AG09319 (cell line): ENCODE measurements at places on chromosomes 7 and 10.

GRCh38 chr7:10855583-10855982, 118.1 kb upstream of the PHF14 start:
- no peak for DNase-seq

GRCh38 chr10:14173706-14174594, 156.8 kb downstream of the FRMD4A start:
- DNase-seq: no peak

DNA sequence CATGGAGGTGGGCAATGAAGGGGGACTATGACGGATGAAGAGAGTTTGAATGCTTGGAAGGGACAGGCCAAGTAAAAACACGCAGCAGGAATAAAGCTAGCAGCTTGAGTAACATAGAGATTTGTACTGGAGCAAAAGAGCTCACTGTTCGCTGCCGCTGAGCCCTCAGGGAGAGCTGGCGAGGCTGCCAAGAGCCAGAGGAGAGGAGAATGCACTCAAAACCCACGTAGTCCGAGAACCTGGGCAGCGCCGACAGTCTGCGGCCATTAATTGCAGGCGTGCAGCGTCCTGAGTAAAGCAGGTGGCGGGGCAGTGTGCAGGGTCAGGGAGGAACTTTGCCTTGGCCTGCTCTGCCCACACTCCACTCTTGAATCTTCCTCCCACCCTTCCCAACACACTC, 68.2 kb downstream of the SLC37A3 start:
- no peak for DNase-seq

DNA sequence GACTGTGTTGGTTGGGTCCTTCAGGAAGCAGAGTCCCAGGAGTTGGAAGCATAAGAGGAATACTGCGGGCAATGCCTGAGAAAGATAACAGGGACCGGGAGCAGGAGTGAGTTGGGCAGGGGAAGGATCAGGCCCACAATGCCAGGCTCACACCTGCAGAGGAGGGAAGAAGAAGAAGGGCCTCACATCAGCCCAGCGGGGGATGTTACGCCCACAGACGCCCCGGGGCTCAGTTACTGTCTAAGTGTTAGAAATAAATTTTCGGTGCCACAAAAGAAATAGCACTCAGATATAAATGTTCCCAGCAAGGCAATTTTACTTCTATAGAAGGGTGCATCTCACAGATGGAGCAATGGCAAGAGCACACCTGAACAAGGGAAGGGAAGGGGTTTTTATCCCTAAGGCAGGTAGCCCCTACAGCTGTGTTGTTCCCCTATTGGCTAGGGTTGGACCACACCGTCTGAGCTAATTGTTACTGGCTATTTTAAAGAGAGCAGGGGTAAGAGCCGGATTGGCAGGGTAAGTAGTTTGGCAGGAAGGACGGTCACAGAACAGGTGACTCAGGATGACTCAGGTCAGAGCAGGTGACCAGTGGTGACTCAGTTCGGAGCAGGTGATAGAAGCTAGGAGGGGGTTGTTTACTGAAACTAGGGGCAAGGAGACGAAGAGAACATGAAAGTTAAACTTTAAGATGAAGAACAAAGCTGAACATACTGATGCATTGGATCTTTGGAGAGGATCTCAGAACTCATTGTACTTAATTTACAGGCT, at the start of gene NOS3:
TSS of gene NOS3 (plus strand) at position 602 of the 771 bp plus-strand sequence. CDS start 2,787 bp downstream, outside the sequence.
- no peak for DNase-seq

GRCh38 chr7:130544356-130544755, 52.5 kb downstream of the MEST start:
- no peak for DNase-seq

GRCh38 chr10:62978482-62978881, 154.6 kb upstream of the NRBF2 start:
- no peak for DNase-seq

- no peak for DNase-seq
Observed at GRCh38 chr10:70442332-70442988, 979 bp upstream of the NODAL start.

DNA sequence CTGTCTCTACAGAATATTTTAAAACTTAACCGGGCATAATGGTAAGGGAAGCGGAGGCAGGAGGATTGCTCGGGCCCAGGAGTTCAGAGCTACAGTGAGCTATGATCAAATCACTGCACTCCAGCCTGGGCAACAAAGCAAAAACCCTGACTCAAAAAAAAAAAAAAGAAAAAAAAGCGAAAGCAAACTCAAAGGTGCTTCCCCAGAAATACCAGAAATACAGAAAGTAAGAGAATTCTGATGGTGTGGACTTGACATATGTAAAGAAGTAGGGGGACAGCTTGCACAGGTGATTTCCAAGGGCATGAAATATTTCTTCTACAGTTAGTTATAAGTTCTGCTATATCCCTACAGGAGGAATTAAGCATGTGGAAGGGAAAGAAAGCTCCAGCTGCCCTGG, 69.7 kb upstream of the APBB1IP start:
- no peak for DNase-seq

GRCh38 chr7:149196705-149197171, 1.4 kb downstream of the ZNF282 start:
- no peak for DNase-seq

- DNase-seq: no peak
Observed at GRCh38 chr7:81883801-81884393, 114.0 kb upstream of the HGF start.

DNA sequence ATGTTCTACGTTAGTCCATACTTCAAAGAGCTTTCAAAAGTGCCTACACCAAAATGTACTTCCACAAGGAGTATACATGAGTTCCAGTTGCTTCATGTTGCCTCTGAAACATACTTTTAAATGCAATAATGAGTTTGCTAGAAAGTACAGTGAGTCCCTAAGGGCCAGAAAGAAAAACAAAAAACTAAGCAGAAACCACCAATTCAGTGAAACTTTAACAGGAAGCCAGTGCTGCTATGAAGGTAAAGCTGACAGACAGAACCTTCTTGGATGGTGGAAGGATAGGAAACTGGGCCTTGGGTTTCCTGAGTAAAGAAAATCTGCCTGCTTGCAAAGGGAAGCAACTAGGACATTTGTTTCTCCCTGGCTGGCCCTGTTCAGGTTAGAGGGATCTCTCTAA, 104.2 kb downstream of the CTTNBP2 start:
- no peak for DNase-seq

- DNase-seq: no peak
Observed at GRCh38 chr7:117808910-117809705, 64.1 kb downstream of the CTTNBP2 start.

GRCh38 chr10:92502296-92502808, 71.5 kb downstream of the IDE start:
- peak; percentile 5 for DNase-seq

- no peak for DNase-seq
Observed at GRCh38 chr7:19069842-19070241, 47.6 kb downstream of the TWIST1 start.

GRCh38 chr10:122515588-122516231, 44.8 kb upstream of the DMBT1 start:
- DNase-seq: no peak

GRCh38 chr7:108404509-108405420, 51.5 kb downstream of the NRCAM start:
- DNase-seq: no peak

GRCh38 chr7:96495751-96496216, 173.9 kb upstream of the SLC25A13 start:
- no peak for DNase-seq

DNA sequence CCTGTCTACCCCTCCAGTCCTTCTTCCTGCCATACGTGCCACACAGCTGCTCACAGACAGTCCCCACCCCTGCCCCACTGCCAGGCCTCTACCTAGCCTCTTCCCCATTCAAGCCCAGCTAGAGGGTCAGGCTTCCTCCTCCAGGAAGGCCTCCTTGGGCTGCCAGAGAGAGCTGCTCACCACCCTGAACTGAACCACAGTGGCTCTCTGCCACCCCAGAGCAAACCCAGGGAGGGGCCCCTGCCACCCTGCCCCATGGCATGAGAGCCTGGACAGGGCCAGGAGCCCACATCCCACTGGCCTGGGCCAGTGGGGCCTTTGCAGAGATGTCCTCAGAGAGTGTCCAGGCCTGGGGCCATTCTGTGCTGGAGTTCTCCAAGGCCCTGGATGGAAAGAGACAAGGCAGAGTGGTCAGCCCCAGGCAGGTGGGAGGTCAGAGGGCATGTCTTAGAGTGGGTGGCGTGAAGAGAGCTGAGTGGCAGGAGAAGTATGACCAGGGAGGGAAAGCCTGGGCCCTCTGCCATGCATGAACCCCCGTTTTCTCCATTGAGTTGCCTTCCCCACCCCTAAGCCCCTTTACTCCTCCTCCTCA, 40.4 kb downstream of the TMEM270 start:
- no peak for DNase-seq

- no peak for DNase-seq
Observed at GRCh38 chr7:107659666-107660065, 962 bp upstream of the SLC26A4 start.

DNA sequence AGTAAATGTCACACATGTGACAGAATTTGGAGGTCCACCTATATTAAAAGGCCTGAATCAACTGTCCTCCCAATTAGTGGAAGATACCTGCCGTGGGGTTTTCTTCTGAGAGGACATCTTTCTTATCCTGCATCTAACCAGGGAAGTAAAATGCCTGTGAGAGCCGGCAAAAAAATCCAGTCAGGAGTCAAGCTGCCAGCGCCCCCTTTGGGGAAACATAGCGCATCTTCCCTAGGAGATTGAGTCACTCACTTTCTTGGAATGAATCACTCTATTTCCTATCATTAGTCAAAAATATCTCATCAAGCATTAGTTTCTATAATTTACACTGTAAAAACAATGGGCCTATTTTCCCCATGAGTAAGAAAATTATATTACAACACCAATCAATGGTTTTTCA, 66.4 kb upstream of the ANK3 start:
- no peak for DNase-seq

DNA sequence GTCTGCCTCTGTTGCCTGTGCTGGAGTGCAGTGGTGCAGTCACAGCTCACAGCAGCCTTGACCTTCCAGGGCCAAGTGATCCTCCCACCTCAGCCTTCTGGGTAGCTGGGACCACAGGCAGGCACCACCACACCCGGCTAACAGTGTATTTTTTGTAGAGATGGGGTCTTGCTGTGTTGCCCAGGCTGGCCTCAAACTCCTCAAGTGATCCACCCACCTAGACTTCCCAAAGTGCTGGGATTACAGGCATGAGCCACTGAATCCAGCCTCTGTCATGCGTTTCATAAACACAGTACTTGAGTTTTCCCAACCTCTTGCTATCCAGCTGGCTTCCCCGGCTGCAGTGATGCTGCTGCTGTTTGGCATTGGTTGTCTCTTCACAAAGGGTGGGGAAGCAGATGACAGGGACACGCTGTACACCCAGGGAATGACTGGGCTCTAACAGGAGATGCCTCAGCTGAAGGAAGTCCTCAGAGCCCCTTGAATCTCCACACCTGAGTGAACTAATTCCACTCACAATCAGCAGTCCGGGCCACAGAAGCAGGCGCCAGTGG, 191.5 kb downstream of the DIP2C start:
- DNase-seq: no peak

DNA sequence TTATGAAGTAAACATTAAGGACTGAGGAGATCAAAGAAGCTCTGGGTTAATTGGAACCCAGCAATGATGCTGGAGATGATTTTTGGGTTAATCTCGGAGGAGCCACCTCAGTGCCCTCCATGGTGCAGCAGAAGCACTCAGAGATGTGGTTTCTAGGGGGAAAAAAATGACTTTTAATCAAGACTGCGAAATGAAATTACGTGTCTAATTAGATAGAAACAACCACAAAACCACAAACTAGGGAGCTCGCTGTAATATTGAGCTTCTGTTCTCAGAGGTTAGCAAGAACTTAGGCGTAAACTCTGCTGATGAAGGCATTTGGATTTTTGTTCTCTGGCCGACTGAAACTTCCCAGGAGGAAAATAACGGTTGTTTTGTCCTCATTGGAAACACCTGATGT, 319.0 kb downstream of the GRID1 start:
- no peak for DNase-seq

DNA sequence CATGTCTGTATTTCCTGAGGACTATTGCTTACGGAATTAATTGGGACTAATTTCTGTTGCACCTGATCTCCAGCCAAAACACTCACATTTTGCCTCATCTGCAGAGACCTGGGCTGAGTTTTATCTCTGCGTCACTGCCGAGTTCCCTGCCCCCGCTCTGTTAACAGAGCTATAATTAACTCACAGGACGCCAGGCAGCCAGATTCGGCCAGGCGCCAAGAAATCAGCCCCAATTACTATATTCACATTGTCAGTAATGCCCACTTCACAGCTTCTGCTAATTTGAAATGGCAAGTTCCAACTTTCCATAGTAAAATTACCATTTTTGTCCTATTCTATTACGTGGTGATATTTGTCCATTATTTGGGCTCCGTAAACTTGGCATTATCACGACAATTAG, 130.5 kb downstream of the CUX1 start:
- no peak for DNase-seq

DNA sequence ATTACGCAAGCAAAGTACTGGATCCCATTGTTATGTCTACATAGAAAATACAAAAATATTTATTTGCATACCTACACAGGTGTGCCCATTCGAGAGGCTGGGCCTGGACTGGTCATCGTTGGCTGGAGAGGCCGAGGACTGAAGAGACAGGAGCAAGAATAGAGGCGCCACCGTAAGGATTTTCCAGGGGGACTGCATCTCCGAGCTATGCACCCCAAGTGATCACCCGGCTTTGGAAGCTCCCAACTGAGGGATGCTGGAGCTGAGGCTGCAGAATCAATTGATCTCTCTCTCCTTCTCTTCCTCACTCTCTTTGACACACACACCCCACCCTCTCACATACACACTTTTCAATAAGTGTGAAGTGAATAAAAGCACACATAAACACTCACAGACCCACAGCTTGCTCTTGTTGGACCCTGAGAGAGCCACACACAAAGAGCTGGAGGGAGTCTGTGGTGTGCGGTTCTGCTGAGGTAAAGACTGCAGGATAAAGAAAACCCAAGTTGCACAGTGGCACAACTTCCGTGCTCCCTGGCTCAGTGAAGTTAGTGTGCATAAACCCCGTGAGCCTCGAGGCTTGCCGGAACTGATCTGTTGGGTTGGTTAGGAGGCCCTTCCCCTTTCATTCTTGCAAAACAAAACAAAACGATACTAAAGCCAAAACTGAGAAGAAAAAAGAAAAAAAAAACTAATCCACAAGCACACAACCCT, at the start of gene AOAH:
TSS of gene AOAH (minus strand) at position 544 of the 714 bp plus-strand sequence. CDS start at position 198, 346 bp downstream.
- no peak for DNase-seq
